Brain (organoid and tissue), 16 donors: ENCODE measurements at places on chromosomes 6 and 20.

- DNase-seq = peak; percentile 78
Measured at GRCh38 chr6:43924222-43924702, 154.3 kb downstream of the VEGFA start.

DNA sequence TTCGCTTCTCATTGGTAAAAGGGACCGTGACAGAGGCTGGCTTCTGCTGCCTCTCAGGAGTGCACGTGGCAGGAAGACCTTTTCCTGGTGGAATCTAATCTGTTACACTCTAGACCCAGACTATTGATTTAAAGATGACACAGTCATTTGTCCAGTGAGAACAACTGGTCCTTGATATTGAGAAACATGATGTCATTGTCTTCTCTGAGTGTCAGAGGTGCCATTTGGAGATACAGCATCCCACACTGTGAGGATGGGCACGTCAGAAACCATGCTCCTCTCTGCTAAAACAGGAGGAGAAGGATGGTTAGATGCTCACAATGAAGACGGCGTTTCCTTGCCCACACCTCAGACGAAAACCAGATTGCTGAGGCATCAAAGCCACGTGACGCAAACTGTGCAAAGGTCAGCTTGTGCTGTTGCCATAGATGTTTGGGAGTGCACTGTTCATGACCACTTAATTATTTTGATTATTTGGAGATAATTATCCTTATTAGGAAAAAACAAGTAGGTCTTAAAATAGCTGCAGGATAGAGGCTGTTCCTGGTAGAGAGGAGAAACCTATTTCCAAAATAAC is 169.0 kb downstream of the SMOC2 start:
- no peak for DNase-seq

GRCh38 chr6:167849846-167850459 is 23.2 kb downstream of the AFDN start:
- DNase-seq = no peak

DNA sequence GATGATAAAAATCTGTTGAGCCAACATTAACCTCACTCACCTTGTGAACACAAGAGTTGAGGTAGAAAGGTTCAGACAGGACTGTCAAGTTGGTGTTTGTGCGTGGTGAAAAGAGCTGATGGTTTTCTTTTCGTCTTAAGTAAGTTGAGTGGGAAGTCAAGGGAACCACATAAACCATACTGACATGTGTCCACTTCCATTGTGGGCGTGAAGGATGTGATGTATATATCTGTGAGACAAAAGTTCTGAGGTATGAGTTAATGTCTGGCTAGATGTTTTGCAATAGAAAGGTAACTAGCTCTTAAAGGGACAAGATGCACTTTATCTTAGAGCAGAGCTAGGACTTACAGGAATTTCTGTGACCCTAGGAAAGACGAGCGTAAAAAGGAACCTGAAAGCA is 1272.1 kb upstream of the ADGRB3 start:
- DNase-seq = no peak

GRCh38 chr6:166750108-166750793 is 123.2 kb upstream of the RPS6KA2 start:
- DNase-seq = no peak

DNA sequence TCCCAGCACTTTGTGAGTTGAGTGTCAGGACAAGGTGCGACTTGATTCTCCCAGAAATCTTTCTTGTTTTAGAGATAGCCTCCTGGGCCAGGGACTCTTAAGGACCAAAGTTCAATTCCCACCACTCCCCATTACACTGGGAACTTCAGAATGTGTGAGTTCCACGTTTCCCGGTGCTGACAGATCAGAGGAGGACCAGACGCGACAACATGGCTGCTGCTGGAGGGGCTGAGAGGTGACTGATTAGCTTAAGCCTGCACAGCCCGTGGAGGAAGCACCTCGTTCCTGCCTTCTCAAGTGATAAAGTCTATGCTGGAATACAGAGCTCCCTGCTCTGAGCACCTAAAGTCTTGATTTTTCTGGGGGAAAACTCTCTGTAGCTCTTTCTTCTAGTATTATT is 175.2 kb upstream of the FERMT1 start:
- DNase-seq = no peak
